ENCODE measurements at places on chromosomes 1 and 21.
A peak's percentile ranks its signal among the peaks of the same experiment; 100 is the strongest.

GRCh38 chr1:1149416-1149815 lies 24.3 kb upstream of the TTLL10 start:
- DNase-seq: no peak

GRCh38 chr1:185487936-185488335 lies 170.9 kb upstream of the IVNS1ABP start:
- no peak for DNase-seq

GRCh38 chr1:219755234-219755633 lies 142.3 kb upstream of the ZC3H11B start:
- no peak for DNase-seq

GRCh38 chr1:20496241-20496661 lies 10.2 kb upstream of the CAMK2N1 start:
- DNase-seq: no peak

DNA sequence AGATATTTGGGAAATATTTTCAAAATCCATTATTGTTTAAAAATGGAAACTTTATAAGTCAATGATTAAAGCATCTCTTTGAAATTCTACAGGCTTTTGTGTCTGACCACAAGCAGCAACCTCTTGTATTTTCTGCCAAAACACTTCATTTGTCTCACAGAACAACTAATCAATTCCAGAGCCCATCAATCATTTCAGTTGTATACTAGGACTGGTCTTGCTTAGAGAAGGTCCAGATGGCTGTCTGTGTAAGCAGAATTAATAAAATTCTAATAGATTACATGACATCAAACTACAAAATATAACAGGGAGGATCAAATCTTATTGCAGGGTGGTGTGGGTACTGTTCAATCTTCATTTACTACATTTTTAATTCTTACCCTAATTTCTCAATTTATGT lies 76.4 kb downstream of the ACBD6 start:
- DNase-seq: no peak

DNA sequence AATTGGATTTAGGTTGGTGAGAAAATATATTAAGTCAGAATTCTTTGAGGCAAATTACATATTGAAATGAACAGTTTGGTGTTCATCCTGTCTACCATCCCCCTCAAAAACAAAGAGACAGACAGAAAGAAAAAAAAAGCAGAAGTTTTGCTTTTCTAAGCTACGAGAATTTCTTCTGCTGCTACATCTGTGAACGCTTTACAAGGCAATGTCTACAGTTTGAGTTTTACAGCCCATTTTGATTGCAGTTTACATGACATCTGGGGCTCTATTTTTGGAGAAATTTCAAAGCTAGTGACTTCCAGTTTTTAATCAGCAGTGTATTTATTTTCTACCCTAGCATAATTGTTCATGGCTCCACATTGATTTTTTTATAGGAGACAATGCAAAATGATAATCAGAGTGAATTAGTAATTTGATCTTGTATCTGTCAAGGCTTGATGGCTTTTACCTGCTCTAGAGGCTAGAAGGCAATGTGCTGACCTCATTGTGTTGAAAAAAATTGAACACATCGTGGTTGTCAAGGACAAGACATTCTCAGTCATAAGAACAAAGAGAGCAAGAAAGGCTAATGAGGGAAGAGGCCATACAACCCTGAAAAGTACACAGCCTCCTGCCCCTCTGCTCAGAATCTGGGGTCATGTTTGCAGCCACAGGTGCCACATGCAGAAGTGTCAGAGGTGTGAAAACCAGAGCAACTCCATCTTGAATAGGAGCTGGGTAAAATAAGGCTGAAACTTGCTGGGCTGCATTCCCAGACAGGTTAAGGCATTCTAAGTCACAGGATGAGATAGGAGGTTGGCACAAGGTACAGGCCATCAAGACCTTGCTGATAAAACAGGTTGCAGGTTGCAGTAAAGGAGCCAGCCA lies 201.0 kb upstream of the CAMK1G start:
- DNase-seq: no peak

GRCh38 chr1:2044510-2045319 lies 5.5 kb upstream of the PRKCZ start:
- DNase-seq: peak; percentile 67

DNA sequence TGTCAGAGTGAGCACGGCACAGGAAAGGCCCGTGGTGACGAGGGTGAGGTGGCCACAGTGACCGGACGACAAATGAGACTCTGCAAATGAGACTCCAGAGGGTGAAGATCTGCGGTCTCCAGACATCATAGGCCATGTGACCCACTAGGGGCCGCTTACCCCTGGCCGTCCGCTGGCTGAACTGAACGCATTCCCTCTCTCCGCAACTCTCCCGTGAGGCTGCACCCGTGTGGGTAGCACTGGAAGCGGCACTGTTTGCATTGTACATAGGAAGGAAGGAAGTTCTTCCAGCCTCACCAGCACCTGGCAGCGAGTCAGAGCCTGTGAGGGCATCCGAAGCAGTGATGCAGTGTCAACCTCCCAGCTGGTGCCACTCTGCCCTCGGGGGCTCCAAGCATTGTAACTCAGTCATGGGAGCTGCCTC lies 23.6 kb upstream of the SPSB1 start:
- DNase-seq: no peak

DNA sequence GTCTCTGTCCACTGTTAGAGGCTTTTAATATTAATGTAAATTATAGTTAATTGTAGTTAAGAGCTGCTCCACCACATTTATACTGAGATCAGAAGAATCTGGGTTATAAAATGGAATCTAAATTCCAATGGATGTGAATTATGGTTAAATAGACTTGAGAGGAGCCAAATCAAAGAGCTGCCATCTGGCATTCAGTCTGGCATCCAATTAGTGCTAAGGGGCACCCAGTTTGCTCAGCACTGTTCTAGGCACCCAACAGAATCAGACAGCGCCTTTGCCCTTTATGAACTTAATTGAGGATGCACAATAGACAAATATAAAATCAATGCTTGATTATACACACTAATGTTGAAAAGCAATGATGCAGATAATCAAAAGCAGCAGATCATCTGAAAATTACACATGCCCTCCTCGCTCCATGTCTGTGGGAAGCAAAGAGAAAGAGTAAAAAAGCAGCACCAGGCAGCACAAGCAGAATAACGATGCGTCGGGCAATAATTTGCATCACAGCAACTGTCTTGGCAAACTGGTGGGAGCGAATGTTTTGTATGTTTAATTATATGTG lies 310.1 kb downstream of the BRINP2 start:
- no peak for DNase-seq

- DNase-seq: no peak
Observed at GRCh38 chr1:47696404-47696736, 258.5 kb downstream of the FOXD2 start.

- no peak for DNase-seq
Observed at GRCh38 chr1:207145401-207146058, 41.5 kb downstream of the C4BPA start.

GRCh38 chr1:208535511-208535910 lies 291.3 kb upstream of the PLXNA2 start:
- DNase-seq: no peak

DNA sequence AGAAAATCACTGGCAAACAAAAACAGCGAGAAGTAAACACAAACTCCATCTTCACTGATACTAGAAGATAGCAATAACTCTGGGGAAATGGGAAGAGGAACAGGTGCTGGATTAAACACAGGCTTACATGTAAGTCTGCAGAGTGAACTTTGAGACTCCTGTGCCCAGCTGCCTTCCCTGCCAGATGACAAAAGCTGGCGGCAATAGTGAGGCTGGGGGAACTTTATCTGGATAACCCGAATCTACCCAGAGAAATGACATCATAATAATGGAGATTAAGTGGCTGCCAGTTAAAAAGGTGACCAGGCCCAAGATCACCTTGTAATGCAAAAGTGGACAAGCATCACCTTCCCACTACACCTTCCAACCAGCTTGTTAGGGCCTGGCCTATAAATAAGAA lies 184.5 kb downstream of the CHRM3 start:
- DNase-seq: no peak

Measured in stimulated activated CD4-positive, alpha-beta T cell treated with anti-CD3 and anti-CD28 coated beads, TNF-alpha, amount 100 ng/mL, for 48 hours (primary cell).